Activated CD8-positive, alpha-beta T cell treated with anti-CD3 and anti-CD28 coated beads for 36 hours (primary cell): ENCODE measurements at places on chromosomes 13 and 19.

DNA sequence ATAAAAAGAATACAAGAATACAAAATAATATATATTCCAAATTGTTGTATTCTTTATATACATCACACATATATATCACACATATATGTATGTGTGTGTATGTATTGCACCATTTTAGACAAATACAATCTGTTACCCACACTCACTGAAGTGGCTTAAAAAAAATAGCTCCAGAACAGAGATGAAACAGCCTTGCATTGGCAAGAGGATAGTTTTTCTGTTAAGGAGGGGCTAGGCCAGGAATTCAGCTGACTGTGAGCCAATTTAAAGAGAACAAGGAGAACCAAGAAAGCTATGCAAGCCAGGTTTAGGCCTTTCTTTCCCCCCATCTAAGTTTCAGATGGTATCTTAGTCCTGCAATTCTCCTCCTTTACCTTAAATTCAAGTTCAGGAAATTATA, 257.5 kb downstream of the MZT1 start:
- DNase-seq = no peak

- DNase-seq = peak; percentile 14
Observed at GRCh38 chr13:45468635-45469034, 3.9 kb downstream of the COG3 start.

- DNase-seq = peak; percentile 94
Observed at GRCh38 chr19:50025794-50026549, at the start of gene ZNF473. Gene ZNF473 (plus strand): TSS chr19:50026005. CDS start chr19:50031083, 5,078 bp downstream.

- DNase-seq = peak; percentile 33
Observed at GRCh38 chr13:97116754-97117153, 105.4 kb upstream of the MBNL2 start.

GRCh38 chr13:74768521-74769085, 634.4 kb upstream of the KLF12 start:
- DNase-seq = no peak

- DNase-seq = peak; percentile 28
Observed at GRCh38 chr19:16076958-16077611, 790 bp downstream of the TPM4 start.

DNA sequence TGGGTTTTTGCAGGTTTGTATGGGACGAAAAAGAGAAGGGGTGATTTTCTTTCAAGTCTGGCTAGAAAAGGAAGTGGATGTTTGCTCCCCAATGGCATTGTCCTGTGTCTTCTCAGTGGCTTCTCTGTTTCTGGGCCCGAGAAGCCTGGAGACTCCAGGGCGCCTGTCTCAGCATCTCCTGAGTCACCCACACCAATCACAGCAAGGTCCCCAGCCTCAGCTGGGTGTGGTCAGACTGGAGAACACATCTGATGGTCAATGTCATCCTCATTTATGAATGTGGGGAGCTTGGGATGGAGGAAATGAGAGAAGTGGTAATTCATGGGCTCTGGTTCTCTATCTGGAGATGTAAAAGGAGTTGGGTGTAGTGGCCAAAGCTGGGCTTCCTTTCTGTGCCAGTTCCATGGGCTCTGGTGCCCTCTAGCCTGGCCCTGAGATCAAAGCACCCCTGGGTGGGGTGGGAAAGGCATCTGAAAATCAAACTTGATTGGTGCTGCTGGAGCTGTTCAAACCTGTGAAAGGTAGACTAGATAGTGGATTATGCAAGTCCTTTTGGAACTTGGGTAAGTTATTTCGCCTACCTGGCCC, 13.4 kb downstream of the RASL11A start:
- peak; percentile 45 for DNase-seq
